Astrocyte of the hippocampus (primary cell): ENCODE measurements at places on chromosomes 4 and X.

DNA sequence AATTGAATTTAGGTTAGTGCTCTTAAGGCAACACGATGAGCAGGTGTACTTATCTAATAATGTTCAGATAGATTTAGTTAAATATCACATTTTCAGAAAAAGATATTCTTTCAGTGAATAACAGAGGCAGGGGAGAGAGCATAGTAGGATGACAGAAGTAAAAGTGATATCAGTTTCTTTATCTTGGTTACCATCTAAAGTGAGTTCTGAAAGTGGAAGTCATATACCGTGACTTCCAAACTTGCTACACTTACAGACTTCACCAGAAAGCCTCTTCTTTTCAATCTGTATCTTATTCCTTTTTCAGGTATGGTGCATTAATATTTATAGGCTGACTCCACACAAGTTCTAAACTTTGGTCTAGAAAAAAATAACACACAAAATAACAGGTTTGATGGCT is 124.9 kb downstream of the POU4F2 start:
- no peak for DNase-seq

GRCh38 chrX:37666516-37666915 is 19.1 kb upstream of the XK start:
- no peak for DNase-seq

DNA sequence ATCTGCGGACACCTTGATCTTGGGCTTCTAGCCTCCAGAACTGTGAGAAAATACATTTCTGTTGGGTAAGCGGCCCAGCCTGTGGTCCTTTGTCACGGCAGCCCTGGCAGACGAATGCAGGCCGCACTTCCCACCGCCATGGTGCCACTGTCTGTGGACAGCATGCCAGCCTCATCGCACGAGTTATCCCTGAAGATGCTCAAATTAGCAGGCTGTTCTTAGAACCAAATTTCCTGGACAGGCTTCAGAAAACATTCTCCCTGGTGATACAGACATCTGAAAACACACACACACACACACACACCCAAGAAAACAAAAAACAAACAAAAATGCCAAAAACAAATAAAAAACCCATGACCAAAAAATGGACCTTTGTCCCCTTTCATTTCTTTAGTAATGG is 343.5 kb upstream of the GATB start:
- DNase-seq = no peak

DNA sequence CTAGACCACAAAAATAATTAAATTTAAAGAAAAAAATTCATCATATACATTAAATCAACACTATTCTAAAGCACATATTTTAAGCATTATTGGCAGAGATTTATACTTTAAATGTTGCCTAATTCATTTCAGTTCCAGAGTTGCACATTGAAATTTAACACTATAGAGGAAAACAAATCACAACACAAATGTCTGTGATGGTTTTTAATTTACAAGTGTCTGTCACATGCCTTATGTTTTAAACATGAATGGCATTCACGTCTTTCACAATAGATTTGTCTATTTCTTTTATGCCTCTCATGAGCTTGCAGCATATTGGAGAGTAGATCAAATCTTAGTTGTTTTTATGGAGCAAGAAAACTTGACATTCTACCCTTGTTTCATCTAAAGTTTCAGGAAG is 811.3 kb downstream of the NLGN4X start:
- no peak for DNase-seq

DNA sequence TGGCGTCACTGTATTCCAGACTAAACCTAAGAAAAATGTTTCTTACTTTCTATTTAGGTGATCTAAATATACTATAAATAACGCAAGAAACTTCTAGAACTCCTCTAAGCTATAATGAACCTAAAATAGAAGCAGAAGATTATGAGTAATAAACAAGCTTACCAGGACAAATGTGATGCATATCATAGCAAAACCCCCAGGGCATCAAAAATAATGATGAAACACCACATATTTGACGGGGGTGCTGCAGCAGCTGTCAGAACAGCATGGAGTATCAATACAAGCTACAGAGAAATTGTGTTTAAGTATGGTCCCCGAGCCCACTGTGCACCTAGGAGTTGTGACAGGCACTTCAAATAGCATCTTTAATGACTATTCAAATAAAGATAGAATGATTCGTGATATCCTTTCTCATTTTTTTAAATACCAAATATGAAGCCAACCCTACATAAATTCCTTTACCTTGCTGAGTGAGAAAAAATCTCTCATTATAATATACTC is 337.3 kb downstream of the CENPC start:
- no peak for DNase-seq

DNA sequence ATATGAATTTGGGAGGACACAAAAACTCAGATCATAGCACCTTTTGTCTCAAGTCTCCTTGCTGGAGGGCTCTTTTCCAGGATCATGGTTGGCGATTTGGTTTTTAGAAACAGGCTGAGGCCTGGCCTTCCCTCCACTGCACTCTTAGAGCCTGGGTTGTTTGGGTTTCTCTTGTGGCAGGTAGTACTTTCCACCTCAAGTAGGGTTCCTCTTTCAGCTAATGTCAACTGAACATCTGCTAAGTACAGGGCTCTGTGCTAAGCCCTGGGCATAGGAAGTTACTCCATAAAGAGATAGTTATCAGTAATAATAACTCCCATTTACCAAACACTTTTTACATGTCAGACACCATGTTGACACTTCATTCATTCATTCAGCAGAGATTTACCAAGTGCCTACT is 28.2 kb upstream of the APLN start:
- no peak for DNase-seq

GRCh38 chrX:116526010-116526409 is 63.2 kb upstream of the CT83 start:
- DNase-seq = no peak

GRCh38 chr4:169167957-169168858 is 102.5 kb downstream of the SH3RF1 start:
- no peak for DNase-seq
